ENCODE measurements at places on chromosomes 4 and X. TPM values are rescaled to one million over a fixed set of nuclear protein-coding genes. Genes with fewer than 3 reads are reported as not detected.

- no peak for DNase-seq
These were observed 37.8 kb downstream of the SEPTIN6 start for GRCh38 chrX:119655125-119655524.

DNA sequence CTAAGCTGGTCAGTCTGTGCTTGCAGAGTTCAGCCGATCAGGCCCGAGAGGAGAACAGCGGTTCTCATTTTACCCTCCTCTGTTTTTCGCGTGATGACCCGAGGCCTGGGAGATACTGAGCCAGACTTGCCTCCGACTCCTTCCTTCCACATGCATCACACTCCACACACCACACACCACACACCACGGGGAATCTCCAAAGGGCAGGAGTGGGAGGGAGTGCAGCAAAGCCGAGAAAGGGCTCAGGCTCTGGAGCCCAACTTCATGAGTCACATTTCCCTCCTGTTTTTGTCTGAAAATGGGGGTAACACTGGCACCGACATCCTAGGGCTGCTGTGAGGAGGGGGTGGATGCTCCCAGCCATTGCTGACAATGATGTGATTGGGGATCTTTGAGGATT lies 38.9 kb downstream of the TKTL1 start:
- no peak for DNase-seq

DNA sequence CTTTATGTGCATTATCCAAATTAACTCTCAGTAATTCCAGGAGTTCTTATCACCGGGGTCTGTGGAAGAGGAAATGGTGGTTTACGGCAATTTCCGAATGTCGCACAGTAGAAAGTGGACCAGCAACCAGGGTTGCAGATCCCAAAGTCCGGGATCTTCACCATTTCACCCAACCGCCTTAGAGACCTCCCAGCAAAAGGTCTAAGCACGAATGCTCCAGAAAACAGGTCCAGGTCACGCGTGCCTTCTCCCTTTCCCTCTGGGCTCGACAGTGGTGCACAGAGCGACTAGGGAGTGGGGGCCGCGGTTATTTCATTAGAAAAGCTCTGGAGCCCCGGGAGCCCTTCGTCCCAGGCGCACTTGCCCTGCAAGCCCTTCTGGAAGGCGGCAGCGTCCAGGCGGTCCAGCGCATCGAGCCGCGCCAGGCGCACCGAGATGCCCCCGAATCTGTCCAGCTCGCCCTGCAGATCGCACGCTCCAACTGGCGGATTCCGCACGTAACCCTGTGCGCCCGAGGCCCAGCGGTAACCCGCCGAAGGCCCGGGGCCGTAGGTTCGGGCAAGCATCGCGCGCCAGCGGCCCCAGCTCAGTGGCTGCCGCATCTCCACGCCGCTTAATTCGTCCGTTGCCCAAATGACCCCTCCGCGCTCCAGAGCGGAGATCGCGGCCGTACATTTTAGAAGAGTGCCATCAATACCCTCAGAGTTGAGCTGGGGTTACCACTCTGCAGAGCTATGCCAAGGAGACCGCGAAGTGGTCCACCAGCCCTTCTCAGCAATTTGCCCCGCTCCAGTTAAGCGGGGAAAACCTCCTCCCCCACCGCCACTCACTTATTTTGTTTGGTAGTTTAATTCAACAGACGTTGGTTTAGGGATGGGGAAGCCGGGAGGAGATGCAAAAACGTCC lies at the start of gene NUDT6:
TSS of gene NUDT6 (minus strand) at position 627 of the 906 bp plus-strand sequence. CDS start at position 602, 25 bp downstream.
- peak; percentile 76 for DNase-seq

- no peak for DNase-seq
These were observed 69.9 kb upstream of the TNIP3 start for GRCh38 chr4:121233982-121234381.

GRCh38 chrX:147738265-147738664 lies 173.5 kb upstream of the FMR1 start:
- no peak for DNase-seq

The DCAF12L2 gene
- total RNA-seq = 0.71 TPM

The CDX4 gene
- not detected for total RNA-seq

The SSX3 gene
- not detected for total RNA-seq

The GLA gene
- total RNA-seq = 9.7 TPM

The RLIM gene
- 36.4 TPM for total RNA-seq

The SERTM2 gene
- 4.1 TPM for total RNA-seq

The PROM1 gene
- 1.8 TPM for total RNA-seq

The CDS1 gene
- total RNA-seq = under 0.01 TPM

The NDST4 gene
- total RNA-seq = 0.16 TPM
